ENCODE measurements at places on chromosomes 5 and 9. TPM values are rescaled to one million over a fixed set of nuclear protein-coding genes. Genes with fewer than 3 reads are reported as not detected.

Gene DMRT3
- polyA plus RNA-seq: not detected

Gene SLC6A7
- not detected for polyA plus RNA-seq

- no peak for DNase-seq
Observed at GRCh38 chr5:114411380-114411931, 49.6 kb downstream of the KCNN2 start.

DNA sequence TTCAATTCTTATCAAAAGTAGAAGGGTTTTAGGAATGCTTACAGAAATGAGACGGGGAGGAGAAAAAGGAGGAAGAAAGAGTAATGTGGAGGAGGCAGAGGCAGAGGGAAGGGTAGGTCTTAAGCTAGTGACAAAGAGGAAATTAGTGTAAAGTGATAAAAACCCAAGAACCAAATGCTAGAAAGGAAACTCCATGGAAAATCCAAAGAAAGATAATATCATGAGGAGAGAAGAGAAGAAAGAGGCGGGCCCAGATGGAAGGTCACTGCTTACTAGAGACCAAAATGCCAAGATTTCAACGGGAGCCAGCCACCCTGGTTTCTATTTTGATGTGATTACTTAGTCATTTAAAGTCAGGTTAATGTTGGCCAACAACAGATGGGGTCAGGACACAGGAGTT is 68.6 kb upstream of the IL12B start:
- no peak for DNase-seq

GRCh38 chr5:126334760-126335159 is 88.4 kb upstream of the GRAMD2B start:
- no peak for DNase-seq

DNA sequence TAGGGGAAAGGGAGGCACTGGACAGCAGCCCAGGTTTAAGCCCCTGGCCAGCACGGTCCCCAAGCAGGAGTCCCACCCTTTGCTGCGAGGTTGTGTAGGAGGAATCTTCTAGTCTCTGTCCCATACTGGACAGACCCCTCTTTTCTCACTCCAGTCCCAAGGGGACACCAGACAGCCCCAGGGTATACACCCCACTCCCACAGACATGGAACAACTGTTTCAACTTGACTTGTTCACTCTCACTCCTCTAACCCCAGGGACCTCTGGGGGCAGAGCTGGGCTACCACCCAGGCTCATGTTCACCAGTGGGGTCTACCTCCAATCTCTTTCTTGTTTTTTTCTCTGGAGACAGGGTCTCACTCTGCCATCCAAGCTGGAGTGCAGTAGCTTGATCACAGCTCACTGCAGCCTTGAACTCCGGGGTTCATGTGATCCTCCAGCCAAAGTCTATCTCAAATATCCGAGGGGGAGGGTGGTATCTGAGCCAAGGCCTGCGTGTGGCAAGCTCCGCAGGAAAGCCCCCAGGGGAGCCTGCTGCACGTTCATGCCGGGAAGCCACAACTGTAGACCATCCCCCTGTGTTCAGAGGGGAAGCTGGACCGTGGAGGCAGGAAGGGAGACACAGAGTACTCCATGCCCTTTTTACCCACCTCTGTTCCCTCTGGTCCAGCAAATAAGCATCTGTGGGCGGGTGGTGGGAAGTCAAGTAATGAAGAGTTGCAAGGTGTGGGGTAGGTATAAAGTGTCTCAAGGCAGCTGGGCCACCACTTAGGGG is 1.8 kb downstream of the PTGES2 start:
- no peak for DNase-seq

GRCh38 chr5:38871058-38871605 is 25.3 kb downstream of the OSMR start:
- no peak for DNase-seq

GRCh38 chr5:50564079-50564478 is 102.4 kb upstream of the PARP8 start:
- no peak for DNase-seq

DNA sequence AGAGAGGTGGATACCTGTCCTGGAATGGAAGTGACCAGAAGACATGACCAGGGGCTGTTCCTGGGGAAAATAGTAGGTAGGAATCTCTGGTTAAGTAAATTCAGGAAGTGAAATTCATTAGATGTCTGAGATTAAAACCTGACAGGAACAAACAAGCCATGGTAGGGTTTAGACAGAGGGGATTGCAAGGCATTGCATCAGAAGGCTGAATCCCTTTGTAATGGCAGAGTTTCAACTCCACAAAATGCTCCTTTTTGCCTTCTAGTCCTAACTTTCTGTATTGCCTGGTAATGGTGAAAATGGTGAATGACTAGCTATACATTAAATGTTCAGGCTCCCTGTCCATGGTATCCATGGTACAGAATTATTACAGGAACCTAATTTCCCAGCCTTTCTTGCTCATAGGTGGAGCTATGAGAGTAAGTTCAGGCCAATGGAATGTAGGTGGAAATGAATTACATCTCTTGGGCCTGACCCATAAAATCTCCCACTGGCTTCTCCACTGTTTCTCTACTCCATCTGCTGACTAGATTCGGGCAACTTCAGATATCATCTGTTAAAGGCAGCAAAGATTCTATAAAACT is 113.4 kb upstream of the CNTLN start:
- DNase-seq: no peak

- DNase-seq: no peak
Observed at GRCh38 chr5:122141751-122142150, 12.4 kb downstream of the ZNF474 start.

Gene HAND1
- polyA plus RNA-seq: not detected

GRCh38 chr5:142432369-142432863 is 107.6 kb upstream of the SPRY4 start:
- no peak for DNase-seq

- no peak for DNase-seq
Observed at GRCh38 chr9:24765025-24765756, 219.5 kb upstream of the IZUMO3 start.

GRCh38 chr9:35277628-35278359 is 116.0 kb downstream of the UNC13B start:
- DNase-seq: no peak

Gene CSF2
- polyA plus RNA-seq: 0.14 TPM

DNA sequence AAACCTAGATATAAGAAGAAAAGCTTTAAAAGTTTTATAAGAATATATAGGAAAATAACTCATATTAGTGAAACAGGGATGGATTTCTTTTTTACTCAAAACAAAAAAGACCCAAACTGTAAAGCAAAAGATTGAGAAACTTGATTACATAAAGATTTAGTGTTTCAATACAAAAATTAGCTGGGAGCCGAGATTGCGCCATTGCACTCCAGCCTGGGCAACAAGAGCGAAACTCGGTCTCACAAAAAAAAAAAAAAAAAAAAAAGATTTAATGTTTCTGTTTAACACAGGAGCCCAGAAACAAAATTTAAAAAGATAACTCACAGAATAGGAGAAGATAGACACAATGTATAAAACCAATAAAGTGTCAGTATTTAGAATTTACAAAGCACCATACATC is 45.2 kb downstream of the CDC14B start:
- DNase-seq: no peak

Gene PCDHB5
- polyA plus RNA-seq: 13.2 TPM

DNA sequence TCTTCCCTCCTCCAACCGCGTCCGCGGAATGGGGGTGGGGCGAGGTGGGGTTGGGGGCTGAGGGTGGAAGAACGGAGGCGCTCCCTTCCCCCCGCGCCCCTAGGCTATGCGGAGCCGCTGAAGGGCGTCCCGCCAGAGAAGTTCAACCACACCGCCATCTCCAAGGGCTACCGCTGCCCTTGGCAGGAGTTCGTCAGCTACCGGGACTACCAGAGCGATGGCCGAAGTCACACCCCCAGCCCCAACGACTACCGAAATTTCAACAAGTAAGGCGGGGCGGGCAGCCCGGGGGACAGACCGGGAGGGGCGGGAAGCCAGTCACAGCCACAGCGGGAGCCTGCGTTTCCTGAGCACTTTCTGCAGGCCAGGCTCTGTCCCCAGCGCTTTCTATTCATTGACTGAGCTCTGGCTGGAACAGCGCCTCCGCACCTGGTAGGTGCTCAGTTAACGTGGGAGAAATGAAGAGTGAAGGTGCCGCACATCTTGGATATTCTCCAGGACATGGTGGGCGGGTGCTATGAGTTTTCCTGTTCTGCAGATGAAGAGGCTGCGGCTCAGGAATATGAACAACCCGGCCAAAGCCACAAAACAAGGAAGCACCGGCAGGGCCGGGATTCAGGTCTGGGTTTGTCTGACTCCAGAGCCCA is 11.3 kb downstream of the MYOZ3 start:
- peak; percentile 51 for DNase-seq

DNA sequence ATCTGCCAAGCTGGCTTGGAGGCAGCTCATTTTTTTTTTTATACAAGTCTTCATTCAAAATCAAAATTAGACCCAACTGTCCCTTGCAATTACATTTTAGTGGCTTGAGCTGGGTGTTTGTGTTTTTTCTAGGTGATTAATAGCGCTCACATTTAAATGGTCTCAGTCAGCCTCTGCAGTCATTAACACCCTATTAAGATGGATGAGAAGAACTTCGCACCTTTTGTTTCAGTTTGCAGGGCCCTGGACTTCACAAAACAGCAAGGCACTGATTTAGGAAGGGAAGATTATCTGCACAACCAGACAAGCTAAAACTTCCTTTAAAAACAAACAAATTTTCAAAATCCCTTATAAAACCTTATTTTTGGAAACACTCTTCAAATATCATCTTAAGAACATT is 374.8 kb downstream of the EFNA5 start:
- no peak for DNase-seq

DNA sequence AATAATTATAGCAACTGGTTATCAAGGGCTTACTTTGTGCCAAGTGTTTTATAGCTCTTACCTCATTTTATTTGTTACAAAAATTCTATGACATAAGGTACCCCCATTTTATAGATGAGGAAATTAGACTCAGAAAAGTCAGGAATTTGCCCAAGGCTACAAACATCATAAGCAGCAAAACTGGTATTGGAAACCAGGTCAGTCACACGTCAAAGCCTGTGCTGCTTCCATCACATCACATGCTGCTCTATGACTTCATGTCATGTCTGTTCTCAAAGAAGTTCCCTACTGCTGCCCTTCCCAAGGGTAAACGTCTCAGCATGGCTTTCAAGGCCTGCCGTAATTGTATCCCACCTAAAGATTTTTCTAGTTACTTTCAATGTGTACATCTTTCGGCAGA is 6.9 kb upstream of the KIF2A start:
- DNase-seq: no peak

DNA sequence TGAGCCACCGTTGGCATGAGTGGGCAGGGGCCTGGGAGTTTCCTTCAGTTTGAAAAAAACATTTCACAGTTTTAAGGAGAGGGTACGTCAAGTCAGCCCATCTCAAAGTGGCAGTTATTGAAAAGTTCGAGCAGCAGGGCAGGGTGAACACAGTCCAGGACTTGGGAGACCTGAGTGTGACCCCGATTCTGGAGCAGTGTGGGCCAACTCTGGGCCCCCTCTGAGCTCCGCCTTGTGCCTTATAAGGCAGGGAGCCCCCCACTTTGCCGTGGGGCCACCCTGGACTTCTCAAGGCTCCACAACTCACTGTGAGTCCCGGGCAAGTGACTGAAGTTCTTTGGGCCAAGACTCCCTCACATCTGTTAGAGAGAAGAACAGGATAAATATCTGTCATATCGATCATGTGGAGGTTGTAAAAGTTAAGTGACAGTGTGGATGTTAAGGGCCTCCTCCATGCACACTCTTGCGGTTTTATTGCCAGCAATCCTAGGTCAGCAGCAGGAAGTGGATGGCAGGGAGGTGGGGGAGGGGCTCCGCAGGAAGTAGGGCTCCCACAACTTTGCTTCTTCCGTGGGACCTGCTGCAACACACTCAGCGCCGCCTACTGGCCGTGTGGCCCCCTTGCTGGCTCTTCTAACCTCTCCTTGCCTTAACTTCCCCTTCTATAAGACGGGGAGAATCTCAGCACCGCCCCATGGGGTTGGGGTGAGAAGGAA is 38.4 kb downstream of the HRH2 start:
- no peak for DNase-seq

Gene MYMK
- 0.31 TPM for polyA plus RNA-seq

- DNase-seq: no peak
Observed at GRCh38 chr5:66882606-66883227, 286.5 kb downstream of the MAST4 start.

Gene ITGA2
- polyA plus RNA-seq: 54.2 TPM

- no peak for DNase-seq
Observed at GRCh38 chr5:126965061-126965475, 65.3 kb downstream of the MARCHF3 start.

Gene GARNL3
- 37.2 TPM for polyA plus RNA-seq

DNA sequence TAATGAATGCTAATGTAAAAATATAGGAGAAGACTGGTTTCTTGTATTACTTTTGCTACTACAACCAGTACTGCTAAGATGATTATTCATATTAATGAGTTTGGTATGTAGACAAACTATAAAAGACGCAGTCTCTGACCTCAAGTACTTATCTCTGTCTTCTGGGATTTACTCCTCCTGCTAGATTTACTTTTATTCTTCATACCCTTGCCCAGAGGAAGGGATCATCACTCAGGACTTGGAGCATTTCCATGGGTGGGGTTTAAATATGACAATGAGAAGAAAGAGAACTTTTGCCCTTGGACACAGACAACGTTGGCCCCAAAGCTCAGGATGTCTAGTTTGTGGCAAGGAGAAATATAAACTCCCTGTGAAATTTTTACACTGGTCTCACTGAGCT is 126.1 kb downstream of the BNC2 start:
- DNase-seq: no peak

- no peak for DNase-seq
Observed at GRCh38 chr9:126367616-126368015, 41.0 kb downstream of the MVB12B start.

Gene ARID3C
- 0.13 TPM for polyA plus RNA-seq

DNA sequence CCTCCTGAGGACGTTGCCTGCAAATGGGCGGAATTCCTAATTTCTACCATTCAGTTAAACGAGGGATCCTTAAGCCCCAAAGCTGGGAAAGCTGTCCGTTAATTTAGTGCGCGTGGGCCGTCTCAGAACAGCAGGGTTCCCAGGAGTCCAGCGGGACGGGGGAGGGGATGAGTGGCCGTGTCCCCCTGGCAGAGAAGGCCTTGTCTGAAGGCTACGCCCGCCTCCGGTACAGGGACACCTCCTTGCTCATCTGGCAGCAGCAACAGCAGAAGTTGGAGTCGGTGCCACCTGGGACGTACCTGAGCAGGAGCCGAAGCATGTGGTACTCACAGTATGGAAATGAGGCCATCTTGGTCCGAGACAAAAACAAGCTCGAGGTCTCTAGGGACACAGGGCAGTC is 1.3 kb downstream of the BRD3OS start:
- DNase-seq: no peak

Gene DNLZ
- polyA plus RNA-seq: 6.5 TPM

DNA sequence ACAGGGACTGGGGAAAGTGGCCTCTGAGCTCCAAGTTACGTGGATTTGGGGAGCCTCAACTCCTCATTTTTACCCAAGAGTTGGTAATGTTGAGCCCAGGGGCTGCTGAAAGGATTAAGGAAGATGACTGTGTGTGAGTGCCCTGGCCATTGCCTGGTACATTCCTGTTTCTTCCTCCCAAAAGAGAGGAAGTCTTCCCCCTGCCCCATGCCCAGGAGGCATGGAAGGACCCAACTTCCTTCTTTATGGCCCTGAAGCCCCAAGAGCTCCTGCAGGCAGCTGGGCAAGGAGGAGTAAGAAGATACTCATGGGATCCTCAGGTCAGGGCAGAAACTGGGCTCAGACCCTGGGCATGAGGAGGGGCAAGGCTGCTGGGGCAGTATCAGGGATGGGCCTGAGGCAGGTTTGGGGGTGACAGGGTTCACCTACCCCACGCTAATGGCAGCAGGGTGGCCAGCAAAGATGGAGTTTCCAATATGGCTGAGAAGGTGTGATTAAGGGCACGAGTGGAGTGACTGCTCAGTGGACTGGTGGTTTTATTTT is 118.3 kb upstream of the MVB12B start:
- no peak for DNase-seq

Data from right lung (tissue), 10 donors.